Stimulated activated CD4-positive, alpha-beta T cell treated with anti-CD3 and anti-CD28 coated beads, Interleukin-15, amount 100 ng/mL, for 48 hours (primary cell): ENCODE measurements at places on chromosomes 6 and 20.

DNA sequence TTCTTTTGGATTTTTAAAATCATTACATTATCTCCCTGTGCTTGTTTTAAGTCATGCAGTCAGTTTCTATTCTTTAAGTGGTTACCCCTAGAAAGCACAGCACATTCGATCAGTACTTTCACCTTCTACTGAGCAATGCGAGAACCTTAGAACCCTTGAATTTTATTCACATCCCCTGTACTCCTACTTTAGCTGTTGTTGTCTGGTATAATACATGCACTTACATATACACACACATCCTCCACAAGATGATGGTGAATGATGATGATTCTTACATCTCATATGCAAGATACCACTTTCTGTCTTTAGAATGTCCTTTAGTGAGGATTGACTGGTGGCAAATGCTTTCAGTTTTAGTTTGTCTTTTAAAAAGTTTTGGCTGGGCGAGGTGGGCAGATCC is 5.7 kb downstream of the CDC40 start:
- DNase-seq: no peak

GRCh38 chr6:37459981-37460800 is 27.2 kb downstream of the CMTR1 start:
- DNase-seq: no peak

DNA sequence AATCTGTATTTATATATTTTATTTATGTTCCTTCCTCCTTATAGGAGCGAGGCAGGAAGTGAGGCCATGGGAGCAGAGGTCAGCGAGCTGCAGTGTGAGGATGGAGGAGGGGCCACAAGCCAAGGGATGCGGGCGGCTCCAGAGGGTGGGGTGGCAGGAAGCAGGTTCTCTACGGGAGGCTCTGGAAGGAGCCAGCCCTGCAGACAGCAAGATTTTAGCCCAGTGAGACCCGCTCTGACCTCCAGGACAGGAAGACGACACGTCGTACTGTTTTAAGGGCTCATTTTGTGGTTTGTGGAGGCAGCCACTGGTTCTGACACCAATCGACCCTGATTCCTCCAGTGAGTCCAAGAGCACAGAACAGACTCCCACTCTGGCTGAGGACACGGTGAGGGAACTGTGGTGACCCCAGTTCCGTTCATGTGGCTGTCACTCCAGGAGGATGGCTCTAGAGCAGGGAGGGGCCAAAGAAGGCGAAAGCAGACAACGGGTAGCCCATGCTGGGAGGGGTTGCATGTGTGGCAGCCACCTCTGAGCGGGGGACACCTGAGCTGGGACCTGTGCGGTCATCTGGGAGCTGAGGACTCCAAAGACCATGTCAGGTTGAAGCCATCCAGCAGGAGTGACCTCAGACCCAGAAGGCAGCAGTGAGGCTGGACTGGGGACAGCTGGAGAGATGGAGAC is 100.1 kb upstream of the BHLHE23 start:
- no peak for DNase-seq

DNA sequence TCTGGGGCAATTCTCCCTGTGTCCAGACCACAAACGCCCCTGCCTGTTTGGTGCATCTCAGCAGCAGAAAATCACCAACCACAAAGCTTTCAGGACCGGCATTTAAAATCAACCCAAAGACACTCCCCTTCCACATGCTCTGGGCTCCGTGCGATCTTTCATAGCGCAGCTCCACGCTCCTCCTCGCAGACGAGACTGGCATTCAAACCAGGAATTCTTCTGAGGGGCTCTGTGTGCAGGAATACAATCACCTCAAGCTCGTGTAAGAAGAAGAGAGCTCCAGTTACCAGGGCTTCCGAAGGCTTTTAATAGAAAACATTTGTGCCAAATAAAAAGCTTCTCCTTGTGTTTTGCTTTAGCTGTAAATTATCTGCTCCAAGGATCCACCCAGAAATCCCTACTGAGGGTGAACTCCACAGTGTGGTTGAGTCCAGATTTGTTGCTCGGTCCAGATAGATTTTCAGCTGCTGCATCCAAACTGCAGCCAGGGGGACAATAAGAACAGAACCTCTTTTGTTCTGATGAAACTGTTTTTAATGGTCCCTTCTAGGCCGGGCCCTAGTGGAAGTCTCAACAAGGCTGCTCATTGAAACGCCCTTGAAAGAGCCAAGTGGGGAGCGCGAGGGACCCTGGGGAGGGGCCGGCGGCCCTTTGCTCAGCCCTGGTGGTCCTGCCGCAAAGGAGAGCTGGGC is 16.4 kb upstream of the BMP7 start:
- DNase-seq: no peak

- no peak for DNase-seq
Measured at GRCh38 chr20:9409981-9410380, 104.4 kb upstream of the LAMP5 start.

DNA sequence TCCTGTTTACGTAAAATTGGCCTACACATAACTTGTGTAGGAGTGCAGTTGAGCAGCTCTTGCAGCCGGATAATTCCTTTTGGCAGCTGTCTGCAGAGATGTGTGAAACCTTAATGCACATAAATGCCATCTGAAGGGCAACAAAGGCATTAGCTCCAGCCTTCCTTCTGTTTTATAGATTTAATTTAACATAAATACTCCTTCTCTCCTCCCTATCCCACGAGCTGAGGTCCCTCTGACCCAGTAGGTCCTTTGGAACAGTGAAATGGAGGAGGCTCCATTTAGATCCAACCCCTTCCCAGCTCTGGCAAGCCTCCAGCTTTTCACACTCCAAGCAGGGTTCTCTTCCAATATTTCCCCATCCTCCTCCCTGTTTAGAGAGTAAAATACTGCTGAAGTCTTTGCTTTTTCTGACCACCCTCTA is 6.5 kb downstream of the PLEKHG1 start:
- DNase-seq: no peak

- no peak for DNase-seq
Measured at GRCh38 chr6:170234419-170234818, 56.5 kb downstream of the DLL1 start.

- peak; percentile 45 for DNase-seq
Measured at GRCh38 chr6:109373762-109374161, 8.5 kb downstream of the CD164 start.

GRCh38 chr20:24634855-24635254 is 165.4 kb downstream of the SYNDIG1 start:
- no peak for DNase-seq

DNA sequence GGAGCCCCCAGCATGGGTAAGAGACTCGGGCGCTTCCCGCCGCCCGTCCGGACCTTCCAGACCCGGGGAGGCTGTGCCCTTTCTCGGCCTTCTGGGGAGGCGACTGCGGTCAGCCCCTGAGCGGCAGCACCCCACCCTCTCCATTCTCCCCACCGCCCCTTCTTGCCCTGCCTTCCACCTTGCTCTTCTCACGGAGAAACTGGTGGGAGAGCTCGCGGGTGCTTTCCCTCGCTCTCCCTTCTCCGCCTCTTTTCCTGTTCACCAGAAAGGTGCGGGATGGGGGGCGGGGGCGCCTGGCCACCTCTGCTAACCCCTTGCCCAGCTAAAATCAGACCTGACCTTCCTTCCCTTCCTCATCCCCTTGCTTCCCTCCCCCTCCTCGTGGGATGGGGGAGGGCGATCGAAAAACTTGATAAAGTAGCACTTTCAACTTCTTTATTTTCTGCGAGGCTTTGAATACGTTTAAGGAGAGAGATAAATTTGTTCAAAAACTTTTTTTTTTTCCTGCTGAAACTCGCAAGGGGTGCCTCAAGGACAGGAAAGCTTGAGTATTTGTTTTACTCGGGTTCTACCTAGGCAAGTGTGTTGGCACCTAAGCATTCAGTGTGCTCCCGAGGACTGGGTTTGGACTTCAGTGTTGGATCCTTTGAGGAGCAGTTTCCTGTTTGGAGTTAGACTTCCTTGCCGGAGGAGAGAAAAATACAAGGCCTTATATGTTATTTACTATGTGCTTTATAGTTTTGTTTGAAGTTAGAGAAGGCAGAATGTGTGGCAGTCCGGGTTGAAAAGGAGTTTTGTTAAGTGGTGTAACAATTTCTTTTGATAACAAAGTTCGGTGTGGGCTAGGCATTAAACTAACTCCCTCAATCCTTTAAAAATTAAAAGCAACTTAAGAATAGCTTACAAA is 897 bp downstream of the CD2AP start:
- no peak for DNase-seq

DNA sequence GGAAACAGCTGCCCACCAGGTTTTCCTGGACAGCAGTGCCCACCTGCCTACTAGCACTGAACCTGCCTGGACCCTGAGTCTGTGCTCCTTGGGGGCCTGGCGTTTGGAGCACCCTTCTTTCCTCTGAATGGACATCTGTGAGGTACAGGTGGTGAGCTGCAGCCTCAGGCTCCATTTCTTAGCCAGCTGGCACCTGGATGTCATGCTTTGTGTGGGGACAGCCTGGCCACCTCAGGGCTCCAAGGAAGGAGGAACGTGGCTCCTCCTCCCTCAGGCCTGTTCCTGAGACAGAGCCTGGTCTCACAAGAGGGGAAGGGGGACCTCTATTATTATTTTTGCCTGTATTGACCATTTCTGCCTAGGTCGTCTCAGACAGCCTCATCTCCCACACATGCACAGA is 8.1 kb downstream of the TMEM151B start:
- DNase-seq: no peak

DNA sequence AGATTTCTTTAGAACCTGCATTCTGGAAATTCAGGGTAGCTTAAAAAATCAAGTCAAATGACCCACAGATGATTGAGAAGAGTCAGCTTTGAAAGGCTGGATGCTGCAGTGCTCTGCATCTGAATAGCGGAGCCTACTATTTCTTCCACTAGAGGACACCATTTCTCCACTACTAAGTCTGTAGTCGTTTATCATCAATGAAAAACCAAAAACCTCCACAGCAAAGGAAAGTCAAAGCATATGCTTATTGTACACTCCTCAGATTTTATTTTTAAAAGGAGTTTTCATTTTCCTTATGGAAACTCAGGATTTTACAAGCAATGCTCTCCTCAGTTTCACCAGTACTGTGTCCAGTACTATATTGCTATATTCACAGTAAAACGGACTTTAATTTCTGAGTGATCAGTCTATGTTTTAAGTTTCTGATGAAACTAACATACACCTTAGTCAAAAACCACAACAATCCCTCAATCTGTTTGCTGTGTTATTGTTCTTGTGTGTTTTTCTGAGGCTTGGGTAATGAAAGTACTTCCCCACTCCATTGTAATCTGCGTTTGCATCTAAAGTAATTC is 50.5 kb upstream of the ENPP5 start:
- DNase-seq: no peak

- no peak for DNase-seq
Measured at GRCh38 chr20:23417861-23418260, 3.4 kb downstream of the NAPB start.

GRCh38 chr6:25450469-25451198 is 171.5 kb downstream of the CARMIL1 start:
- no peak for DNase-seq

DNA sequence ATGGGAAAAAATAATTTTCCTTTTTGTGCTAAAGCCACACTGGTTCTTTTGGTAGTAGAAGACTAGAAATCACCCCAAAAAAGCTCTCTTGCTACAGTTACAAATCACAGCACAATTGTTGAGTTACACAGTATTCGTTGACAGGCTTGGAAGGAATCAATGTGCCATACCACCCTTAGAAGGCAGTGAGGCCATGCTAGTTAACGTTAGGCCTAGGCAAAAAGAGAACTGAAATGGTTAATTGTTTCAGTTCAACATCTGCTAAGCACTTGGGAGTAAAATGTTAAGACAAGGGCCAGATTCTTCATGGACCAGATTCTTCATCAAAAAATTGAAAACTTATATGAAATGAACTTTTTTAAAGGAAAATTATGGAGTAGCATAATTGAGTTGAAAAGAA is 626.2 kb downstream of the UTRN start:
- DNase-seq: no peak

DNA sequence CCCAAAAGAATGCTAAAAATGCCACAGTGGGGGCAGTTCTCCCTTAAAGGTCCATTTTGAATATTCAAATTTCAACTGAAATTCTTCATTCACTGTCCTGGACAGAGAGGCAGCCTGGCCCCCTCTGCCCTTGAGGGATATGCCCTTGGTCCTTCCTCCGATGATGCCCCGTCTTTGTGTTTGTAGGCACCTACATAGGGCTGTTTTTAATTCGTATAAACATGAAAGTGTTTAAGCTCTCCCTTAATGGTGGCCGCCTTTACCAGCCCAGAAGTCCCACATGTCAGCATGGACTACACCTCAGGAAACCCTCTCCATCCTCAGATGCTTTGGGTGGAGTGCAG is 70.2 kb downstream of the SSR1 start:
- no peak for DNase-seq

DNA sequence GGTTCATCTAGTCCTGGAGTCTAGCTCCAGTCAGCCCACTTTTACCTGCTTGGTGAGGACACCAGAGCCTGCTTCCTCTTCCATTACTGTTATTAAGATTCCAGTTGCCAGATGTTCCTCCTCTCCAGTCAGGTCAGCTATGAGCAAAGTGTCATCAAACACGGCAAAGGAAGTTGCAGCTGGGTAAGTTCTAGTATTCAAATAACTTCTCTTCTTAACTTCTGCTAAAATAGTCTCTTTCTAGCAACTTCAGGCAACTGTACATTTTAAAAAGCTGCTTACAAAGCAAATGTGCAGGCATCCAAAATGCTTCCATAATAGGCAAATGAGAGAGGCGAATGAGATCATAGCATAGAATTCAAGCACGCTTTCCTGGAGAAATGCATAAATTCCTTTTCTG is 18.4 kb upstream of the MRPS18A start:
- no peak for DNase-seq

DNA sequence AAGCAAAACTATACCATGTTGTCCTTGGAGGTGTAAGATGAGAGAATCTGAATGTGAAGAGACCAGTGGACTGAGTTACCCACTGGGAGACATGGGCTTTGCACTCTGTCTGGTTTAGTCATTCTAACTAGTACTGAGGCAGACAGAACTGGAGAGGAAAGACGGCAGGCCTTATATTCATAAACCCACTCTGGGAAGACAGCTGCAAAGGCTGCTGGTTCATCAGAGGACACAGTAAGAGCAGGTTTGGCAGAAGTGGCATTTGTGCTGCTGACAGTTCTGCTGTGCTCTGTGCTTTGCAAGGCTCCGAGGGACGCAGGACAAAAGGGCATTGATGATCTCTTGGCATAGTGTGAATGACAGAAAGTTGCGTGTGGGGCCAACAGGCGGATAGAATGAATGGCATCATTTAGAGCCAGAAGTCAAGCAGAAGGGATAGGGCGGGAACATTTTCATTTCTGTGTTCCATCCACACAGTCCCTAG is 142.3 kb upstream of the TENT5A start:
- DNase-seq: no peak

DNA sequence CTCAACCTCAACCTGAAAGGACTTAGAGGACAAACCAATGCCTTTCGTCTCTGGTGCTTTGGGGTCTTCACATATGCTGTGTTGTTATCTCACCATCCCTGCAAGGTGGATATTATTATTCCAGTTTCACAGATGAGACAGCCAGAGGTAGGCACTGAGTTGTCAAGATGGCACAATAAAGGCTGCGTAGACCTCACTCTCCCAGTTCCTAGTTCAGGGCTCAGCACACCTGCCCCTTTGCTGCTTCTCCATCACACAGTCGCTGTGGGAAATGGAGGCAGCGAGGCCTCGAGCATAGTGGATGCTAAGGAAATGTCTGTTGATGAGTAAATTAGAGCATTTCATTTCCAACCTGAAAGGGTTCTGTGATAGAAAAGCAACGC is 22.0 kb downstream of the FOXP4 start:
- DNase-seq: no peak
